ENCODE measurements at places on chromosomes 4 and X. TPM values are rescaled to one million over a fixed set of nuclear protein-coding genes. Genes with fewer than 3 reads are reported as not detected.

Gene P2RY8
- total RNA-seq, result not detected

Gene CWH43
- not detected for total RNA-seq

DNA sequence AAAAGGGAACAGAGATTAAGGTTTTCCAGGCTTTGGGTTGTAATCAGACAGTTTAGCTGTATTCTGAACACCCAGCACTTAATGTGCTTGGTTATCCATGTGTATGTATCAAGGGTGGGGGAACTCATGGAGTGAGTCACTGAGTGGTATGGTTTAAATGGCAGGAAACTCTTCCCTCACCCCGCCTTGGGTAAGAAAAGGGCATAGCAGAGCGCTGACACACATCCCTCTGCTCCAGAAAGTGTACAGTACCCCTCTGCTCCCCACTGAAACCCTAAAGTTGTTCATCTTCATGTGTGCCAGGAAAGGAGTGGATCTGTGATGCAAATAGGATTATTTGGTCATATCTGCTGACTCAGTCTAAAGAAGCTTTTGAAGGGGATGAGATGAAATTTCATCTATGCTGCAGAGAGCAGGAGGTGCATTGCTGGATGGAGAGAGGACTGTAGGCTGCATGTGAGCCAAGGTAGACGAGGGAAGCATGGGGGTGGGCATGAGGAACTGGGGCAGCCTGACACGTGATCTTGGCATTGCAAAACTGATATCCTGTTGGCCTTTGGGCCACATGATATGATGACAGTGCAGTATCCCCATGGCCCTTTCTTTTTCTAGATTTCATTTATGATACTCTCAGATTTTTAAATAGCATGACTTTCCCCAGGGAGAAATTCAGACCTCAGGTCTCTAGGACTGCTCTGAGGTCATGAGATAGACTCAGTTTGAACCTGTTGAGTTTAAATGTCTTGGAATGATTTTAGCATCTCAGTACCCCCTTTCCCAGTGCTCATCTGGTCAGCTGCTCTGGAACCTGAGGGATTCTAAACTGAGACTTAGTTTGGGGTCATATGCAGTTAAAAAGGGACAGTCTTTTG, 84.8 kb downstream of the TMEM164 start:
- DNase-seq, result peak; percentile 90
- H3K4me3 ChIP-seq, result peak overlapping the region; percentile 59
- no peaks in the 10 kb centered on the region for H3K36me3 ChIP-seq
- peak overlapping the region; percentile 100 for H3K27ac ChIP-seq

DNA sequence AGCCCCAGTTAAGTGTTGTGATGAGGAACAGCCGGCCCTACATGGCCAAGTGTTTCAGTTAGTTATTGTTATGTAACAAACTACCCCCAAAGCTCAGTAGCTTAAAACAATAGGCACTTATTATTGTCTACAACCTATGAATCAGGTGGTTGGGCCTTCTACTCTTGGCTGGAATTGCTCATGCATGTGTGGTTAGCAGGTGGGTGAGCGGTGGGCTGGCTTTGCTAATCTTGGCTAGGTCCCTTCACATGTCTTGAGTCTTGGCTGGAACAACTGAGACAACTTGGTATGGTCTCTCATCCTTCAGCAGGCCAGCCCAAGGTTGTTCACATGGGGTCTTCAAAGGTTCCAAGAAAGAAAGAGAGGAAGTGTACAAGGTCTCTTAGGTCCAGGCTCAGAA, 54.5 kb upstream of the CHRNA9 start:
- H3K4me3 ChIP-seq, result no peak overlapping the region
- no peak for DNase-seq
- no peaks in the 10 kb centered on the region for H3K27me3 ChIP-seq
- no peaks in the 10 kb centered on the region for H3K4me1 ChIP-seq
- no peak overlapping the region for H3K27ac ChIP-seq

Gene SPOCK3
- total RNA-seq, result not detected

- peaks cover 7% of the 10 kb centered on the region for H3K4me1 ChIP-seq
- no peak overlapping the region for H3K4me3 ChIP-seq
- no peaks in the 10 kb centered on the region for H3K27me3 ChIP-seq
- no peak overlapping the region for H3K27ac ChIP-seq
- DNase-seq, result no peak
- no peaks in the 10 kb centered on the region for H3K36me3 ChIP-seq
Measured at GRCh38 chr4:6277935-6278800, 8.5 kb downstream of the WFS1 start.
